RPMI7951 (cell line): ENCODE measurements at places on chromosomes 5 and 9. TPM values are rescaled to one million over a fixed set of nuclear protein-coding genes. Genes with fewer than 3 reads are reported as not detected.

Gene OR13C5
- total RNA-seq: not detected in 2 replicates

GRCh38 chr9:2087500-2088313 is 72.6 kb downstream of the SMARCA2 start:
- DNase-seq: peak; percentile 61

DNA sequence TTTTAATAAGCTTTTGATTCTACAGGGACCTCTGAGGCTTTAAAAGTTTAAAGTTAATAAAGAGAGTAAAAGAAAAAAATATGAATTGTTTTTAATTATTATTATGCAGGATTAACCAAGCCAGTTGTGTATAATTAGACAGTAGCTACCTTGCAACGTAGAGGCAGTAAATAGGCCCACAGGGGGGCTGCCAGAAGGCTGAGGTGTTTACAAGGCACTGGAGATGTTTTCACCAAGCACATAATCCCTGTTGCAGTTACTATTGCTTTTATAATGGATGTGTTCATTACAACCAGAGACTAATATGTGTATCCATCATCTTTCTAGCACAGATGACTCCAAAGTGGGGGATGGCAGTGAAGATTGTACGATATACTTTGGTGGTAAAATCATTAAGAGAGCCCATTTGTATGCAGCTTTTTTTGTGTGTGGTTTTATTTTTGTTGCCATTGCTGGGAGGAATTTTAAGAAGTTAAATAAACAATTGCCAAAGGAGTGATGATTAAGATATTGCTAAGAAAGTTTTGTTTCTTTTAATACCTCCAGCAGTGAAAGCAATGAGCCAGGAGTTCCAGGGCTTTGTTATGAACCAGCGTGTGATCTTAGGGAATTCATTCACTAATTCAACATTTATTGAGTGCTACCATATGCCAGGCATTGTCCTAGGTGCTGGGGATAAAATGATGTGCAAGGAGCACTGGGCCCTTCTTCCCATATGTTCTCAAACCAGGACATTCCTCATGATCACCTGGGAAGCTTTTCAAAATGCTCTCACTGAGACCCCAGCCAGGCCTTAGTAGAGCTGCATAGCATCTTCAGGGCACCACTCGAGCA is 138.7 kb upstream of the EFNA5 start:
- no peak for DNase-seq

- DNase-seq: no peak
Observed at GRCh38 chr9:116342941-116343340, 189.3 kb downstream of the PAPPA start.

- peak; percentile 76 for DNase-seq
Observed at GRCh38 chr9:94065535-94065961, 18.7 kb upstream of the PTPDC1 start.
